Progenitor cell of endocrine pancreas (in vitro differentiated cells): ENCODE measurements at places on chromosomes 6 and 20.

DNA sequence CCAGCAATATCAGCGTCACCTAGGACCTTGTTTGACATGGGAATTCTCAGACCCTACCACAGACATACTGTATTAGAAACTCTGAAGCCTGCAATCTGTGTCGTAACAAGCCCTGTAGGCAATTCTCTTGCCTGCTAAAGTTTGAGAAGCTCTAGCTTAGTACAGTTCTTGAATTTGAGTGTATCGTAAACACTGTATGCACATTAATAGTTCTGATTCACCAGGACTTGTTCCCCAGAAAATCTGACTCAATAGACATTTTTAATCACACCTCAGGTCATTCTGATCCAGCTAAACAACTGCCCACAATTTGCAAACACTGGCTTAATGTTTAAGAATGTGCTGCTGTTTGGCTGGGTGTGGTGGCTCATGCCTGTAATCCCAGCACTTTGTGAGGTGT lies 414.3 kb downstream of the TFAP2A start:
- no peak for DNase-seq

- no peak for DNase-seq
These were observed 868 bp downstream of the SRSF3 start for GRCh38 chr6:36594816-36595643.

DNA sequence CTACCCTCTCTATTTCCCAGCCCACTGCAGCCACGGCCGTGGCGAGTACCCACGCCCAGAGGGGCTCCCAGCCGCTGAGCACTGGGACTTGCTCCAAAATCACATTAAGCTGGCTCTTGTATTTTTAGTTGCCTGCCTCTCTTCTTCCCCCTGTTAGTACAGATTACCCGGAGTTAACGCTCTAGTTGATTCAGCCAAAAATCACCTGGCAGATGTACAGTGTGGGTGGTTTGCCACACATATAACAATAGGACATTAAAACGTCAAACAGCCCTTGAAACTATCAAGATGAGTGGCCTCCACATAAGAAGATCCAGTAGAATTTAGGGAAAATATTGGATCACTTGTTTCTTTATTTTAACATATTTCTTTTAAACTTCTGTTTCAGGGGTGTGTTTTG lies 268.8 kb upstream of the PRDM1 start:
- DNase-seq = no peak

DNA sequence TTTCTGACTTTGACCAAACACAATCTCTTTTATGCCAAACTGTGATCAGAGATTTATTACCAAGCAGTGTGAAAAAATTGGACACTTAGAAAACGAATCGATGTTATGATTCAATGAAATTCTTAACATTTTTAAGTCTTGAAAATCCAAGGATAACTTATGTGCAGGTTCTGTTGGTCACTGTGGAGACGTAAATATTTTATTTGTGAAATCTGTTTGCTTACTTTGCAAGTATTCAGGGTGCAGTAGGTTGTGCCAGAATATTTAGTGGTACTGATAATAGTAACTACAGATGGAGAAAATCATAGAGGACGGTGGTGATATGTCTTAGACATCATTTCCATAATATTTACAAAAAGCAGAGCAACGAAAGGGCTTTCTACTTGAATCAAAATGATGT lies 97.3 kb downstream of the BMP2 start:
- no peak for DNase-seq

DNA sequence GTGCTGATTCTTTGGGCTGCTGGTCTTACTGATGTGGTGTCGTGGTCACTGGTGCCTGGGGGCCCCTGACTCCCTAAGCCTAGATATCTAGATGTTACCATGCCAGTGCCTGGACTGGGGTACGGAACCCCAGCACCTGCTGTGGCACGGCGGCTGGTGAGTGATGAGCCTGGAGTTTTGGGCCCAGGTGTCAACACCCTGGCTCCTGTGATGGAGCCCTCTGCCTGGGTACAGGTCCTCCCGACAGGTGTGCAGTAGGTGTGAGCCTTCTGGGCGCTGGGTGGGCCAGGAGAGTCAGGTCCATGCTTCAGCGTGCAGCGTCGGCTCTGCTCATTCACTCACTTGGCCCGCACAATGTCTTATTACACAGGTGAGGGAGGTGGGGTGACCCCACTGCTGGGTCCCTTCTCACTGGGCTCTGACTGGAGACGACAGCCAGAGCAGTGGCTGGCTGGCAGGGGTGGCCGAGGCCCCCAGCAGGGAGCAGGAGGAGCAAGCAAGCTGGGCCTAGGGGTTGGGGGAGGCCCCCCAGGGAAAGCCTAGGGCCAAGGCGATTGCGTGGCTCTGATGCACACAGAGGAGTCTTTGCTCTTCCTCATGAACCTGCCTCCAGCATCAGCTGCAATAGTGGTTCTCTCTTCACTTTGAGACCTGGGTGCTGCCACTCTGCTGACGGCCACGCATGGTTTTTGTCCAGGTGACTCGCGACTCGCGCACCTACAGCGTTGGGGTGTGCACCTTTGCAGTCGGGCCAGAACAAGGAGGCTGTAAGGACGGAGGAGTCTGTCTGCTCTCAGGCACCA lies 42.5 kb upstream of the SLC22A1 start:
- no peak for DNase-seq

- DNase-seq = no peak
These were observed 94.5 kb downstream of the GRM4 start for GRCh38 chr6:34051331-34051919.

GRCh38 chr20:19260412-19261090 lies 48.1 kb downstream of the SLC24A3 start:
- DNase-seq = no peak

- no peak for DNase-seq
These were observed 2.3 kb downstream of the ZNF322 start for GRCh38 chr6:26657256-26657655.

DNA sequence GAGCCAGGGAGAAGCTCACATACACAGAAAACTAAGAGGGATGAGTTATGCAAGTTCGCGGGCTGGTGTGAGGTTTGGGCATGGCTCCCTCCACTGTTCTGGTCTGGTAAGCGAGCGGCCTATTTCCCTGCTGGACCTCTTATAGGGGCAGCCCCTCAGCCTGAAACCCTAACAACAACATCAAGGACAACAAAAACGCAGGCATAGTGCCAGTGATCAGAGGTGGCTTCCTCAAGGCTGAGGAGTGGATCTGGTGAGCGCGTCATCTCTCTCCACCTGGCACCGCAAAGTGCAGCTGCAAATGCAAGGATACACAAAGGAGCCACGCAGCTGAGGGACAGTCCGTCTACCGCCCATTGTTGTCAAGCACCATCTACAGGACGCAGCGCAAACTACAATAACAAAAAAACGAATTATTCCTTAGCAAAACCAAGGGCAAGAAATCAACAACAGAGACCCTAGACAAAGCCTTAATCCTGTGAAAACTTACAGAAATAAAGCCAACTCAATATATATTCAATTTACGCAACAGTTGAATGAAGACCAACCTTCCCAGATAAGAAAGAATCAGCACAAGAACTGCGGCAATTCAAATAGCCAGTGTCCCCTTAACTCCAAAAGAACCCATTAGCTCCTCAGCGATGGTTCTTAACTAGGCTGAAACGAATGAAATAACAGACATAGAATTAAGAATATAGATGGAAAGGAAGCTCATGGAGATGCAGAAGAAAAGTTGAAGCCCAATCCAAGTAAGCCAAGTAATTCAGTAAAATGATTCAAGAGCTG lies 9.2 kb upstream of the DEFB110 start:
- no peak for DNase-seq

GRCh38 chr6:44580901-44581300 lies 193.4 kb downstream of the CDC5L start:
- DNase-seq = no peak

- DNase-seq = no peak
These were observed 9.5 kb upstream of the SUPT3H start for GRCh38 chr6:45387236-45387635.

DNA sequence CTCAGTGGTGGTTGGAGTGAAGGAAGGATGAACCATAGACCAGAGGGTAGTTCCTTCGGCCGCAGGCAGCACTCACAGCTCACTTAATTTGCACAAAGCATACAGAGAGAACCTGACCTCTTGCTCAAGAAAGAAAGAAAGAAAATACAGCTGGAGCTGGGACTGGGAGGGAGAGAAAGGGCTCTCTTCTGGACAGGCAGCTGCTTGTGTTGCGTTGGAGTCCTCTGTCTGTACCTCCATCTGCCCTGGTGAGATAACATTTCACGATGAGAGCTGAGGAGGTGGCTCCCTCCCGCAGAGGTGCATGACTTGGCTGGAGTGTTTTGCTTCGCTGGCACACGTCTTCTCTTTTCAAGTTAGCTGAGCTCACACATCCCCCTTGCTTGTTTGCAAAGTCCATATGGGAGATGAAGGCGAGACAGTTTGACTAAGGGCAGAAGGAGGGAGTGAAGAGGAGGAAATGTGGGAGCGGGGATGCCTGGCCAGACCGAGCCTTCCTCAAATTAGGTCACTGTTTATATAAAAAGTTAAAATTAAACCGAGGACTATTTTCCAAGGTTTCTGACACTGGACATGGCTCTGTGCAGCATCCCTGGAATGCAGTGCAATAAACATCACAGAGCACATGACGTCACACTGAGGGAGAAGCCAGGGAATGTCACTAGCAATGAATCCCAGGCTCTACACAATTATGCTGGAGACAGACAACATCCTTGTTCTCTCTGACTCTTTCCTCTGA lies 359.4 kb downstream of the CD83 start:
- no peak for DNase-seq

DNA sequence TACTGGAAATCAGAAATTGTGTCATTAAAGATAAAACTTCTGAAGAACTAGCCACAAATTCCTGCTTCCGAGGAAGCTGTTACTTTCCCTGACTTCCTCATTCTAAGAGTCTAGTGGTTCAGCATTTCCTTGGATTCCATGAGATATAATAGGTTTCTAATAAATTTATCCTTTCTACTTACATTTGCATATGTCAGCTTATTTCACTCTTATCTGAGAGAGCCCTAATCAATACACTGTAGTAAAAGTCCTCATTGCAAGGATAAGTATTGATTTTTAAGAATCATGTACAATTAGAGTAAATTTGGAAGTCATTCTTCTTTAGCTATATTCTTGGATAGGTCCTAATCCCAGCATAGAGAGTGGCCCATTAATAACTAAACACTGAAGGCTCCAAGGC lies 16.9 kb upstream of the THEMIS start:
- DNase-seq = no peak

DNA sequence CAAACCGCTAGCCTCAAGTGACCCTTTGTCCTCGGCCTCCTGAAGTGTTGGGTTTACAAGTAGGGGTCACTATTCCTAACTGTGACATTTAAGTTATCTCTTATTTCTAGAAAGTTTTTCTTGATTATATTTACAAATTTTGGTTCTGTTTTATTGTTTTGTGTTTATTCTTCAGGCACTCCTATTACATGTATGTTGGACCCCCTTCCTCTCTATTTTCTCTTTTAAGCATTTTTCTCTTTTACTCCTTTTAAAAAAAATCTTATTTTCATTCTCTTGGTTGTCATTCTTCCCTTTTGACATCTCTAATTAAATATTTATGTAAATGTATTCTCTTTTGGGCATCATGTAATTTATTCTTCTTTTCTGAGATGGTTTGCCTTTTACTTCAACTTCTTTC lies 50.4 kb upstream of the MAP3K7 start:
- DNase-seq = no peak

- DNase-seq = no peak
These were observed 300.7 kb downstream of the TENT5A start for GRCh38 chr6:81451787-81452186.

DNA sequence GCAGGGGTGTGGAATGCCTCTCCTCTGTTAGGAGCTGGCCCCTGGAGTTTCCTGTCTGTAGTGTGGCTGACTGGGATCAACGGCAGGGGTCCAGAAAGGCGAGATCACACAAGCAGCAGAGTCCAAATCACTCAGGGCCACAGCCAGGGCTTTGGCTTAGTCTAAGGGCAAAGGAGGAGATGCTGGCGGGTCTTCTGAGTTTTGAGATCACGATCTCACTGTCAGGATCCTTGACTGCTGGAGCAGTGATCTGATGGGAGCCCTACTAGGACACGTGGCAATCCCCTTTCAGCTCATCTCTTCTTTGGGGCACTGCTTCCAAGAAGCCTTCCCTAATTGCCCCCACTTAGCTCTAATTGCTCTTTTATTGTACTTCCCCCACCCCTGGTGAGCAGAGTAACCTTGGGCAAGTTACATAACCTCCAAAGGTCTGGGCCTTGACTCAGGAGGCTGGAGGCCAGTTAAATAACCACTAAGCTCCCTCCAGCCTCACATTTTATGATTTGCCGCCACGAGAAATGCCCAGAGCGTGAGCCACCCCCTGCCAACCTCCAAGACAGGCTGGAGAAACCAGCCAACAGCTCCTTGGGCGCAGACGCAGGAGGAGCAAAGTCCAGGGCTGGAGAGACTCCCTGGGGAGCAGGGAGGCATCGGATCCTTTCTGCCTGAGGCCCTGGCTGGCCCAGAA lies 12.0 kb downstream of the KCNK5 start:
- no peak for DNase-seq

- no peak for DNase-seq
These were observed 44.6 kb downstream of the ABRACL start for GRCh38 chr6:139073118-139073517.

DNA sequence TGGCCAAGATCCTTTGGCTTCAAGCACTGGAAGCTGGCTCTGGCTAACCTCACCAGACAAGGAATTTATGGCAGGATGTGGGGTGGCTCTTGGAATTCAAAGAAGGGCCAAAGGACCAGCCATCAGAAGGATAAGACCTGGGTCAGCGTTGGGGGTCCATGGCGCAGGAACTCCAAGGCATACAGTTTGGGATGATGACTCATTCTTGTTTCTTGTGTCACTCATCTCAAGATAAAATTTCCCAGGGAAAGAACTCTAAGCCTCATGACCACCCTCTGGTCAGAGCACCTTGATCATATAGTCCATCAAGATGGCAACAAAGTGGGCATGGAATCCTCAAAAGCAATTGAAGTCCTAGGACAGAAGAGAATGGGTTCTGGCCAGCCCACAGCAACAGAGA lies 4.8 kb downstream of the ZBTB9 start:
- DNase-seq = no peak

DNA sequence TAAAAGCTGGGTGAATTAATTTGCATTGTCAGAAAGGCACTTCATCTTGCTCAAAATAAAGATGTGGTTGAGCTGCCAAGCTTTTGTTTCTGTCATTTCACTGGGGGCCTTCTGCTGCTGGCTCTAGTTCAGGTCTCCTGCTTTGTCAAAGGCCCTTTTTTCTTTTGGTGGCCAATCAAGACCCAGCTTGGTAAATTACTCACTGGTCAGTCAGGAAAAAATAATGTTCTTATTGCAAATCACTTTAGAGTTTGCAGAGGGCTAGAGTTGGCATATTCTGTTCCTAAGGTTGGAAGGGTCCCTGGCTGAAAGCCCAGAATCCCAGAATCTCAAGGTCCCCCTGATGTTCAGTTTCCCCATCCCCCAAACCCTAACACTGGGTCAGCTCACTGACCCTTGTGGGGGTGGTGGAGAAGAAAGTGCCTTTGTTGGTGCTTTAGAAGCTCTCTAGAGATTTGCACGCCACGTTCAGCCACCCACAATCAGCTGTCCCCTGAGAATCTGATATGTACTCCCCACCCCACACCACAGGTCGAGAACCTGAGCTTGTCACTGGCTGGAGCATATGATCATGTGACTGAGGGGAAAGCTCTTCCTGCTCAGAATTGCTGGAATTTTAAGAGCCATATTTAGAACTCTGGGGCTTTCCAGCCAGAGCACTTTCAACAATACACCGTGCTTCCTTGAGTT lies 21.7 kb upstream of the BNIP5 start:
- DNase-seq = no peak
